ENCODE measurements at places on chromosomes 4 and X.

DNA sequence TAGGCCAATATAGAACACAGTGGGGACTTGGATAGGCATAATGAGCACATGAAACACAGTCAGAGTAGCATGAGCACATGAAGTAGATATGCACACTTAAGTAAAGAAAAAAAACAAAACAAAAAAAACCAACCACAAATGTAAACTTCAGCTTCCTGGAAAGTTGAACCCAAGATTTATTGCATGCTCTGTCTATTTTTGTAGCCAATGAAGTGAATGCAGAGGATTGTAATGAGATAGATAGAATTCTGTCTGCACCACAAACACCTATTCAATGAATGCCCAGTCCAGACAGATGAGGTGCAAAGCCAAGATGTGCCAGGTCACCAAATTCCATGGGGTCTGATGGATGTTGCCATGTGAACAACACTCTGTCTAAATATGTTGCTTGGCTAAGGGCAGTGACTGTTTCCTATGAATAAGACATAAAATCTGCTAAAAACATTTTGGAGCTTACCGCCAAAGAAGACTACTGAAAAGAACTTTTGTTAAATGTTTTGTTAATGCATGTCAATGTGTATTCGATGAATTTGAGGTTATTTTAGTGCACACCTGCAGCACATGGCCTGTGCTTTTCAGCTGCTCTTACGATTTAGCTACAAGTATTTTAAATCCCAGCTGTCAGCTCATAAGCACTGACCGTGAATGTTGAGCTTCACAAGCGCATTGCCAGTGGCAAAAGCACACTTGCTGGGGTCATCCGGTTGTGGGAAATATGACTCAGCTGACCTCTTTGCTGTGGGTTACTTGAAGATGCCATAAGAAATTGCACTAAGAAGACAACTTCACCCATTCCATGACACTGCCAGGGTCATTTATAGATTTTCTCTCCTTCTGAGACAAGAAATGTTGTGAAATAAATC is 374.8 kb upstream of the GNPDA2 start:
- no peak for DNase-seq

GRCh38 chr4:151690876-151691275 is 69.9 kb downstream of the GATB start:
- DNase-seq: no peak

GRCh38 chr4:20809812-20810211 is 109.6 kb downstream of the PACRGL start:
- DNase-seq: no peak

- DNase-seq: no peak
Observed at GRCh38 chr4:175385797-175386196, 426.3 kb downstream of the GPM6A start.

Measured in C1 segment of cervical spinal cord (tissue), 14 donors.